ENCODE measurements at places on chromosomes 7 and 10.

DNA sequence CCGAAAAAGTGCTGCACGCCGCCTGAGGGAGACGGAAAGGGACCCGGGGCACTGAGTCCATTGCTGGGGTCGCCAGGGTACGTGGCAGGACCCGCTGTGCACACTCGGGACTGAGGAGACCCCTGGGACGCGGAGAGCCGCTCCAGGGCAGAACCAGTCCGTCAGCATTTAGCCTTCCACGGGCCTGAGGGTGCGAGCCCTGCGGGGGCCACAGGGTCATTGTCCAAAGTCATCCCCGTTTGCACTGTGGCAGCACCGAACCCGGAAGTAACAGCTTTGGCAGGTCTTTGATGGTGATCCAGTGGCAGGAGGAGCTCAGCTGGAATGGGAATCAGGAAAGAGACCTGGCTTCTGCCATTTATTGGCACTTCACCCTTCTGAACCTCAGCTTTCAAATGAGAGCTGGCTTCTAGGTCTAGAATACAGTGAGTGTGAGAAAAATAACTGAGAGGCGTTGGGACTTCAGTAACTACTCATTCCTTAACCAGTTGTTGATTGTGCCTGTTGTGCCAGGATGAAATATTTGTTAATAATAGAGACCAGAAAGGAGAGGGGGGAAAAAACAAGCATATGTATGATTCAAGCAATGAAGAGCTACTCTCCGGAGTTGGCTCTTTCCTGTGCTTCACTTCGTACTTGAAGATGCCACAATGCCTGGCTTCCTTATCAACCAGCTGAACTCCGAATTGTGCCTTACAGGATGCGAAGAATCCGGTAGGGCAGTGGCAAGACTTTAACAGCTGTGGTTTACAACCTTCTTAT is 811 bp upstream of the ARHGAP12 start:
- DNase-seq = no peak

- no peak for DNase-seq
These were observed 89.0 kb downstream of the AMPH start for GRCh38 chr7:38542156-38542555.

DNA sequence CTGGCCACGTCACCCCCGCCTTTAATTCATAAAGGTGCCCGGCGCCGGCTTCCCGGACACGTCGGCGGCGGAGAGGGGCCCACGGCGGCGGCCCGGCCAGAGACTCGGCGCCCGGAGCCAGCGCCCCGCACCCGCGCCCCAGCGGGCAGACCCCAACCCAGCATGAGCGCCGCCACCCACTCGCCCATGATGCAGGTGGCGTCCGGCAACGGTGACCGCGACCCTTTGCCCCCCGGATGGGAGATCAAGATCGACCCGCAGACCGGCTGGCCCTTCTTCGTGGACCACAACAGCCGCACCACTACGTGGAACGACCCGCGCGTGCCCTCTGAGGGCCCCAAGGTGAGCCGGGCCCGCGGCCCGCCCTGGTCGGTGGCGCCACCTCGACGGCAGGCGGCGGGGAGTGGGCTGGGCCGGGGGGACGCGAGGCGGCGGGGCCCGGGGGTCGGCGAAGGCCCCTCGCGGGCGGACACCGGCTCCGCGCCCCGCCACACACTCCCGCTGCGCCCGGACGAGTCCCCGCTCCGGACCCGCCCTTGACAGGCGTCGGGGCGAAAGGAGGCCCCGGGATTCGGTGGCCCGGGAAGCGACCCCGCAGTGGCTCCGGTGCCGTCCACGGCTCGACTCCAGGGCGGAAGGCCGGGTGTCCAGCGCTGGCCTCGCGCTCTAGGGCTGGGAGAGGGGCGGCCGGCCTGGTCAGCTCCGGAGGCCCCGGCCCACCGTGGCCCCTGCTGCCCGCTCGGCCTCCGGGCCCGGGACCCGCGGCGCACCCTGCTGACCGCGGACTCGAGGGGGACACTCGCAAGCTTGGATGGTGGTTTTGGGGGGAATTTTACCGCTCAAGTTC is 557 bp downstream of the BAG3 start:
- DNase-seq = no peak

- DNase-seq = no peak
These were observed 93.9 kb downstream of the CCDC3 start for GRCh38 chr10:12907656-12908055.

DNA sequence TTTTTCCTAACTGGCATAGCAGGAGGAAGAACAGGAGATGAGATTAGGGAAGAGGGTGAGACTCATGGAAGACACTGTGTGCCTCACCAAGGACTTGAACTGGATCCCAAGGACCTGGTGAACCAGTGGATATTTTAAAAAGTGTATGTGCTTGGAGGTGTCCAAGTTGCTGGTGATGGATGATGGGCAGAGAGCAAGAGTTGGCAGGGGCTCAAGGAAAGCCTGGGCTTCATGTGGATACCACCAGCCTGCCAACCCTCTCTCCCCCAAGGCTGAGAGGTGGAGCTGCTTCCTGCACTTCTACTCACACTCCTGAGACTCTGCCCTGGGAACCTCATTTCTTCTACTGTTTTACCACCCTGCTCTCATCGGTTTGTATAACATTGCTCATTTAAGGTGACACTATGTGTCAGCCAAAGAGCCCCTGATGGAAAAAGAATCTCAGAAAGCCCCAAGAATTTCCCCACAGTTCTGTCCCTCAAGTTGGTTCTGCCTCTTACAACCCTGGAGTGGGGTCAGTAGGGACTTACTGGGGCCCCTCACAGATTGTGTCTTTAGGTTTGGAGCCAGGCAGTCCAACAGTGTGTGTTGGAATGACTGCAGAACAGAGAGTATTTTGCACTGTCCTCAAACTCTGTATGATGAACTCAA is 56.2 kb upstream of the PDCD4 start:
- DNase-seq = no peak

DNA sequence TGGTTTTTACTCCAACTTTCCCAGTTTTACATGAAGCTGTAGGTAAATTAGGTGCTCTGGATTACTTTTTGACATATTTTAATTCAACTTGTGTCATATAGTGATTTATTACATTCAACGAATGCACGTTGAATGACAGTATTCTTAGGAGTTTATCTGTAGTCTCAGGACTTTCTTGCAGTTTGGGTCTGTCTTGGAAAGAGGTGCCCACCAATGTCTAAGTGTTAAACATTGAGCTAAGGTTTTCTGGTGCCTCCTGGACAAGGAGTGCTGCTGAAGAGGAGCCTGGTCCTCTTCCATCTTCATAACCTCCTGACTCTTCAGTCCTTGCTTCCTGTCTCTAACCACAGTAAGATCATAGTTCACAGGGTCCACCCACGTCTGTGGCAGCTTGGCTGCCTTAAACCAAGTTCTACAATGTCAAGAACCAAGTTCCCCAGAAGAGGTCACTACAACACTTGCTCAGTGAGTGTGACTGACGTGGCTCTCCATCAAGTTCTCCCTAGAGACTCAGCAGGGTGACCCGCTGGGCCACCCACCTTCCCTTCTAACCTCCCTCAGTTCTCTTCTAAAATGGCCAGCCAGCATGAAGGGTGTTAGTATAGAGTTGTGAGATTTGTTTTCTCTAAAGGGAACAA is 6.1 kb downstream of the NPY start:
- peak; percentile 20 for DNase-seq

GRCh38 chr7:80815733-80816132 is 103.1 kb downstream of the SEMA3C start:
- DNase-seq = no peak

GRCh38 chr7:122064971-122065370 is 79.1 kb downstream of the AASS start:
- no peak for DNase-seq

DNA sequence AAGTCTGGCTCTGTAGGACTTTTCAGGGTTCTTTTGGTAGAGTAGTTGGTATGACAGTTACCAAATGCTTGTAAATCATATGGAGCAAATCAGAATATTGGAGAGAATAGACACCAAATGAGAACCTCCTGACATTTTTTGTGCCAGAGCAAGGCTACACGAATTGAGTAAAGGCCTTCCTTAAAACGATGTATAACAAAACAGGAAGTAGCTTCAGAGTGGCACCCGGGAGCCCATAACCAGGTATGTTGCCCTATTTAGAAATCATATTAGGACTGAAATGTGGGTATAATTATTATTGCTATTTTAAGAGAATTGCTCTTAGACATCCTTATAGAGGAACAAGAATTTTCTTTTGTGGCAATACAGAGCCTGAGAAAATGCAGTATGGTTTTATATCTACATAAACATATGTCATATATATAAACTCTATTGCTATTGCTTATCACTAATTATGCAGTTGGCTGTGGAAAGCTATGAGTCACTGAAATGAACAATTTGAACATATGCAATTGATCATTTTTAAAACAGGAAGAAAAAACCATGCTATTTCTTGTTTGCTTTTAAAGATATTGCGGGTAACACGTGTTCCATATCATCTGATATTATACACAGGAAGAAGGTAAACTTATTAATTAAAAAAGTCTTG is 197.4 kb upstream of the MTPN start:
- no peak for DNase-seq

Measured in stimulated activated naive CD4-positive, alpha-beta T cell treated with Interleukin-2 at 50 U/mL for 16 hours (primary cell).